ENCODE measurements at places on chromosomes 2 and 18. TPM values are rescaled to one million over a fixed set of nuclear protein-coding genes. Genes with fewer than 3 reads are reported as not detected.

Gene PLCD4
- 0.43 TPM for total RNA-seq

Gene TEKT4
- 0.16 TPM for total RNA-seq

Gene CCDC150
- total RNA-seq = 0.89 TPM

Gene SCLY
- 10.8 TPM for total RNA-seq

- peak; percentile 53 for DNase-seq
These were observed 39.0 kb downstream of the GLI2 start for GRCh38 chr2:120774557-120775160.

GRCh38 chr2:101188683-101189405 is 37.7 kb upstream of the TBC1D8 start:
- DNase-seq = no peak

DNA sequence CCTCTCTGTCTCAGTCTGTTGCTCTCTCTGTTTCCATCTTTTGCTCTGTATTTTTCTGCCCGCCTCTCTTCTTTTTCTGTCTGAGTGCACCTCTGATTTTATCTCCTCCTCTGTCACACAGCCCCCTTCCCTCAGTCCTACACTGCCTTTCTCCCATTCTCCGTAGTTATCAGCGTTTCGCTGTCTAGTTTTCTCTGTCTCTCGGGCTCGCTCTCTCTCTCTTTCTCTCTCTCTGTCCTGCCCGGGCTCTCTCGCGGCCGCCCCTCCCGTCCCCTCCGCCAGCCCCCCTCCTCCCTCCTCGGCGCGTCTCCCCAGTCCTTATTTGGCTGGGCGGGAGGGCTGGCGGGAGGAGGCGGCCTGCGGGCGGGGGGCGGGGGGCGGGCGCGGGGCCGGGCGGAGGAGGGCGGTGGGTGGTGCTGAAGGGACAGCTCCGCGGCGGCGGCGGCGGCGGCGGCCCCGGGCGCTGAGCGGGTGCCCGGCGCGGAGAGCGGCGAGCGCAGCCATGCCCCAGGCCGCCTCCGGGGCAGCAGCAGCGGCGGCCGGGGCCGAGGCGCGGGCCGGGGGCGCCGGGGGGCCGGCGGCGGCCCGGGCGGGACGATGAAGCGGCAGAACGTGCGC is at the start of gene KCNK3:
KCNK3 (plus strand) TSS at position 444 of the 618 bp plus-strand sequence; CDS start at position 598, 154 bp downstream.
- DNase-seq = no peak

DNA sequence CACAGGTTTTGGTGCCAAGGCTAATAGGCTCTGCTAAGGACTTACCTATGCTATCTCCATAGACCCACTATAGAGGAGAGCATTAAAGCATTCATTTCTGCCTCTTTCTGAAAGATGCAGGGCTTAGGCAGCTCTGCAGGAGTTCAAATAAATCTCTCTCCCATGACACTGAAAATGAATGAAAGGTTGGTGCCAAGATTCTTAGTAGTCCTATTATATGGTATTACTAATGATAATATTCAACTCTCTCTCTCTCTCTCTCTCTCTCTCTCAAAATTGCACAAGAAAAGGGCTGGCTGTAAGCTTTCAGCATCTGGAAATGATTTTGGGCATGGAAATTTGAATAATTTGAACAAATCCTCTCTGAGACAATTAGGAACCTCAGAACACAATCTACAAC is 433.7 kb downstream of the MBD2 start:
- DNase-seq = no peak

- DNase-seq = no peak
These were observed 5.3 kb upstream of the PAX3 start for GRCh38 chr2:222303828-222304736.

GRCh38 chr2:62304429-62305417 is 108.8 kb downstream of the B3GNT2 start:
- DNase-seq = peak; percentile 84

- no peak for DNase-seq
These were observed 984.6 kb upstream of the CNTNAP5 start for GRCh38 chr2:123040506-123040905.

- DNase-seq = no peak
These were observed 72.2 kb upstream of the RBM44 start for GRCh38 chr2:237726401-237726830.
